Hematopoietic multipotent progenitor cell (in vitro differentiated cells): ENCODE measurements at places on chromosomes 12 and 14. TPM values are rescaled to one million over a fixed set of nuclear protein-coding genes. Genes with fewer than 3 reads are reported as not detected.

GRCh38 chr12:7242176-7243101, 53.0 kb downstream of the PEX5 start:
- peak; percentile 50 for DNase-seq

- no peak for DNase-seq
Measured at GRCh38 chr14:103108749-103109207, 14.3 kb downstream of the EXOC3L4 start.

DNA sequence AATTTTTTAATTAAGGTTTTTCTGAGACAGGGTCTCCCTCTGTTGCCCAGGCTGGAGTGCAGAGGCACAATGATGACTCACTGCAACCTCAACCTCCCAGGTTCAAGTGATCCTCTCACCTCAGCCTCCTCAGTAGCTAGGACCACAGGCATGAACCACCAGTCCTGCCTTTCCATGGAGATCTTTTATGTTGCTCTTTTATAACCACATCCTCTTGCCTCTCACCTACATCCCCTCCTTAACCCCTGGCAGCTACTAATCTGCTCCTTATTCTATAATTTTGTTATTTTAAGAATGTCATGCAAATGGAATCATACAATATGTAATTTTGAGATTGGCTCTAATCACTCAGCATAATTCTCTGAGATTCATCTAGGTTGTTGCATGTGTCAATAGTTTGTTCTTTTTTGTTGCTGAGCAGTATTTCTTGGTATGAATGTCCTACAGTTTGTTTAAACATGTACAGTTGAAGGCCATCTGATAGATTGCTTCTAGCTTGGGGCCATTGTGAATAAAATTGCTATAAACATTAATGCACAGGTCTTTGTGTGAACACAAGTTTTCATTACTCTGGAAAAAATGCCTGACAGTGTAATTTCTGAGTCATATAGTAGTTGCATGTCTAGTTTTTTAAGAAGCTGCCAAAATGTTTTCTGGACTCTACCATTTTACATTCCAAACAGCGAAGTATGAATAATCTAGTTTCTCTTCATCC, 249.2 kb upstream of the AMIGO2 start:
- DNase-seq: no peak

The NAV3 gene
- under 0.01 TPM for total RNA-seq

The POC1B gene
- 12.7 TPM for total RNA-seq
